ENCODE measurements at places on chromosomes 13 and 19.

- no peak for DNase-seq
Observed at GRCh38 chr19:12921047-12921446, 2.0 kb upstream of the SYCE2 start.

- DNase-seq, result no peak
Observed at GRCh38 chr13:39580881-39581575, 22.0 kb downstream of the LHFPL6 start.

GRCh38 chr19:17909003-17909732 is 23.6 kb upstream of the CCDC124 start:
- DNase-seq, result no peak

DNA sequence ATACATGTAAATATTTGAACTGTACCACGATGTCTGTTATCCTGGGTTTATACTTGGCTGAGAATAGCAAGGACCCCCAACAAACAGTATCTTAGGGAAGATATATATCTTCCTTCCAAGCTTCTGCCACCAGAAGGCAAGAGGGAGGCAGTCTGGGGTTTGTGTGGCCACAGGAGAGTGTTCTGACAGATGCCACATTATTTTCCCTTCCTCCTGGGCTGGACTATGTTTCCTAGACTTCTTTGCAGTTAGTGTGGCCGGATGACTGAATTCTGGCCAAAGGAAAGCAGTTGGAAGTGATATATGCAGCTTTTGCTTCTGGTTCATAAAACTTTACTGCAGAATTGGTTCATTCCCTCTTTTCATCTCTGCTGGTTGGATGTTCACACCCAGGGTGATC is 39.9 kb upstream of the TMTC4 start:
- DNase-seq, result no peak

- DNase-seq, result no peak
Observed at GRCh38 chr13:99429670-99430069, 71.6 kb upstream of the TM9SF2 start.

- no peak for DNase-seq
Observed at GRCh38 chr19:35983177-35983576, 11.8 kb upstream of the SDHAF1 start.

GRCh38 chr13:63024458-63024857 is 1608.8 kb upstream of the PCDH20 start:
- no peak for DNase-seq

- no peak for DNase-seq
Observed at GRCh38 chr19:46296722-46297461, at the start of gene HIF3A. Gene HIF3A (plus strand): TSS chr19:46297042. CDS start chr19:46297077, 35 bp downstream.

DNA sequence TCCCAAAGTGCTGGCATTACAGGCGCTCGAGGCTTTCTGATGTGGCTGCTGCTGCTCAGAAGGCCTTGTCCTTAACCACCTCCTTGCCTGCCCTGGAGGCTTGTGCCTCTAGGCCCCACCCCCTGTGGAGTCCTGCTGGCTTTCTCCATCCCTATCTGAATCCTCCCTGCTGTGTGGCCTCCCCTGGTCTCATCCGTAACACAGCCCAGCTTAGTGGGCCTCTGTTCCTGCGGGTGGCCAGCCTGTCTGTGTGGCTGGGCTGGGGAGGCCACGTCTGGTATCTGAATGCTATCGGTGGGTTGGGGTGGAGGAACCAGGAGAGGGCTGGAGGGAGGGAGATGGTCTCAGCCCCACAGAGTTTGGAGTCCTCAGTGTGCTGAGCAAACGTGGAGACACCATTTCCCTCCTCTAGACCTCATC is 4.7 kb downstream of the RPL28 start:
- no peak for DNase-seq

DNA sequence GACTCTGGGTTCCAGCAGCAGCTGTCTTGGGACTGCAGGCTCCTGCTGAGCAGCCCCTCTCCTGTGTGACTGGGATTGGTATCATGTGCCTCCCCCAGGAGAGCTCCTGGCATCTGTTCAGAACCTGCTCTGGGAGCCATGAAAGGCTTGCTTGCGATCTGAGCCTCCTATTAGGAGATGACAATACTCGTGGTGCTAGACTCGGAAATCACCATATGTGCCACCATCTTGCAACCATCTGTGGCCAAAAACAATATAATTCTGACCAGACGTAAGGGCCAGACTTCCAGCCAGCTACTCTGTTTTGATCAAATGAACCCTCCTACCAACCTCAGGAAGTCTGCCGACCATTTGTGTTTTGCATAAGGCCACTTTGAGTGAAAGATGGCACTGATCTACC is 484.7 kb downstream of the IRS2 start:
- no peak for DNase-seq

GRCh38 chr19:22527554-22527953 is 105.4 kb upstream of the ZNF98 start:
- no peak for DNase-seq

- DNase-seq, result no peak
Observed at GRCh38 chr13:98959291-98959690, 18.6 kb downstream of the DOCK9 start.

DNA sequence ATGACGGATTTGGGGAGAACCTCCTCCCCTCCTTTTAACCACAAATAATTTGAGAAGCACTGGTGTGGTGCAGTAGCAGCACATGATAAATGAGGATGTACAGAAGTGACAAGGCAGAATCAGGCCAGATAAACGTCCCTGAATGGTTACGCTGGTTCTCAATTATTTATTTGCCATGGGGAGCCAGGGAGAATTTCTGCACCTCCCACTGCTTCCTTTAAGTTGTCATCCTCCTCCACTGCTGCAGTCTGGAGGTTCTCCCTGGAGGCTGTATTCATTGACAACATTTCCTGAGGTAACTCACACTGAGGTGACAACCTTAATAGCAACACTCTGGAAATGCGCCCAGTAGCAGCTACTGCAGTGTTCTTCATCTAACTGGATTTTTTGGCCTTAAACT is 308.9 kb upstream of the SLITRK1 start:
- no peak for DNase-seq

DNA sequence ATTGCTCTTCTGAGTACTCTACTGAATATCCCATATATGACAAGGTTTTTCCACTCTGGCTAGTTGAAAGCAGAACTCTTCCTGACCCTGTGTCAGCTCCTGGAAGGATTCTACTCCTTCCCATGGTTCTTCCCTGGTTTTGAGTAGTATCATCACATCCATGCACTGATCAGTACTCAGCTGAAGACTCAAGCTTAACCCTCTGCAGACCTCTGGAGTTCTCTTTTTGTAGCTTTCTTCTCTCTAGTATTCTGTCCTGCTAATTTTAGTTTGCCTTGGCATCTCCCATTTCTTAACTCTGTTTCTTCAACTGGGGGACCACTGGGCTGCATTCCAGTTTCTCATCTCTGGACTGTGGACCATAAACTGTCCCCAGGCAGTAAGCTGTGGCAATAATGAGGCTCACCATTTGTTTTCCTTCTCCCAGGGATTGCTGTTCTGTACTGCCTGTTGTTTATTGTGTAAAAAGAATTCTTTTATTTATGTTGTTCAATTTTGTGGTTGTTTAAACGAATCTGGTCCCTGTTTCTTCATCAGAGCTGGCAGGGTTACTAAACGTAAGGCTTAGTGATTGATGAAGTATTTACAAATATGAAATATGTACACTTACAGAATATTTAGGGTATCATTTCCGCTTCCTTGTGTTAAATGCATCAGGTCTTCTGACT is 19.7 kb downstream of the LPAR6 start:
- no peak for DNase-seq

- peak; percentile 57 for DNase-seq
Observed at GRCh38 chr19:50556282-50557008, 11.8 kb downstream of the LRRC4B start.

- no peak for DNase-seq
Observed at GRCh38 chr19:34336781-34337271, 28.2 kb upstream of the GPI start.

DNA sequence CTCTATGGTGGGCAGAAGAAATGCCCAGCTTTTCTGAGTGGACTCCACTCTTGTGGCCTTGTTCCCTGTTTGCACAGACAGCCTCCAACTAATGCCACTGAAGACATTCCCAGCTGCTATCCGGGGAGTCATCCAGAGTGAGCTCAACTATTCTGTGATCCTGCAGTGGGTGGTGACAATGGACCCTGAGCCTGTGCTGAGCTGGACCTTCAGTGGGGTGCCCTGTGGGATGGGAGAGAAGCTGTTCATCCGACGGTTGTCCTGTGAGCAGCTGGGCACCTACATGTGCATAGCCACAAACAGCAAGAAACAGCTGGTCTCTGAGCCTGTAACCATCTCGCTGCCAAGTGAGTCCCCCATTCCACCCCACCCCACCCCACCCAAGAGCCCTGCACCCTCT is 10.3 kb downstream of the IGSF23 start:
- DNase-seq, result no peak

GRCh38 chr13:48165727-48166126 is 67.3 kb upstream of the ITM2B start:
- no peak for DNase-seq

GRCh38 chr19:19652482-19653295 is 9.2 kb upstream of the GMIP start:
- no peak for DNase-seq

- DNase-seq, result no peak
Observed at GRCh38 chr13:48828962-48829411, 146.7 kb upstream of the FNDC3A start.

- DNase-seq, result no peak
Observed at GRCh38 chr13:108200781-108201398, 14.4 kb downstream of the LIG4 start.

DNA sequence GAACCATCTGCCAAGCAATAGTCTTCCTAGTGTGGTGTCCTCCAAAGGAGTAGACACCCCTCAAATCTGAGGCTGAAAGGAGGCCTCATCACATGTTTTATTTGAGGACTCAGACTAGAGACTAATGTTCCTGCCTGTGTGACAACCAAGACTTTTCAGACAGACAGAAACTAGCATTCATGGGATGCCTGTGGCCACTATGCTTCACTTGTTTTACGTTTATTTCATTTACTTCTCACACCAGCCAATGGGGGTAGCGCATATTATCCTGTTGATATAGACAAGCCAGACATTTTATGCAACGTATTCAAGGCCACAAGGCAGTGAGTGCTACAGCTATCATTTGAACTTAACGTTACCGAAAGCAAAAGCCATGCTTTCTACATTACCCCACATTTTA is 391.7 kb upstream of the HTR2A start:
- DNase-seq, result no peak

GRCh38 chr13:114146629-114147028 is 14.2 kb upstream of the RASA3 start:
- no peak for DNase-seq

GRCh38 chr13:91649456-91649855 is 251.0 kb downstream of the GPC5 start:
- DNase-seq, result no peak

- no peak for DNase-seq
Observed at GRCh38 chr13:35797991-35798390, 321.5 kb upstream of the MAB21L1 start.

DNA sequence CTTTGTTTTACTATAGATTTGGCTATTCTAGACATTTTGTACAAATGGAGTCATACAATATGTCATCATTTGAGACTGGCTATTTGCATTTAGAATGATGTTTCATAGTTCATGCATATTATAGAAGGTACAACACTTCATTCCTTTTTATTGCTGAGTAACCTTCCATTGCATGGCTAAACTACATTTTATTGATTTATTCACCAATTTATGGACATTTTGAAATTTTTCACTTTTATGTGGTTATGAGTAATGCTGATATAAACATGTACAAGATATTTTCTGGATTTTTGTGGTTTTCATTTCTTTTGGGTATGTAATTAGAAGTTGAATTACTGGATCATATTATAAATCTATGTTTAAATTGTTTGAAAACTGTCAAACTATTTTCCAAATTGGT is 710.3 kb upstream of the SLITRK5 start:
- DNase-seq, result no peak

Data from stimulated activated CD4-positive, alpha-beta T cell treated with anti-CD3 and anti-CD28 coated beads, TNF-alpha, amount 100 ng/mL, for 24 hours (primary cell).